NCI-H1694 (cell line): ENCODE measurements at places on chromosomes 6 and 20.

DNA sequence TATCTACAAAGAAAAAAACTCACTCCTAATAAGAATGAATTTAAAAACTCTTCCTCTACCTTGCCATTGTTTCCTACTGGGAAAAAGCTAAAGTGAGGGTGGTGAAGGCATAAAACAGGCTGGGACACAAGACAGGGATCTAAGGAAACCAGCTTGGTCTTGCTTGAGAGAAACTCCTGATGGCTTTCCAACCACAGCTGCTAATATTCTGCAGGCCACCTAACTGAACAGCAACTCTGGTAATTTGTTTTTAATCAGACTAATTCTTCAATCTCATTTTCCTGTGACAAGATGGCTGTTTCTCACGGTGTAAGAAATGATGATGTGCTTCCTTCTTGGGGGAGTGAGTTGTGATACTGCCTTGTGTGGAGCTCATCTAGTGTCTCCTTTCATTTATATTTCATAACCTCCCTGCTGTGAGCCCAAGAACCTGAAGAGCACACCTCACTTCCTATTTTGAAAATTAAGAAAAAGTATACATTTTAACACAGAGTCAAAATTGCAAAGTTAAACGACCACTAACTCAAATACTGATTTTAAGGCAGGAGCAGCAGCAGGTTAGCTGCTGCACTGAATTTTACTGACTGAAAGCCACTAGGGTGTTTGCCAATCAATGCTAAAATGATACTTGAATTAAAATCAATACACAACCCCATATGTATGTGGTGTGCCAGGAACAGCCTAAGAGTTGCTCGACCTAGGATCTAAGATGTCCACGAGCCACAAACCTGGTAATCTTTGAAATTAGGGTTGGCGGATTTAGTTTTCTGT is 58.0 kb downstream of the BACH2 start:
- DNase-seq = no peak

DNA sequence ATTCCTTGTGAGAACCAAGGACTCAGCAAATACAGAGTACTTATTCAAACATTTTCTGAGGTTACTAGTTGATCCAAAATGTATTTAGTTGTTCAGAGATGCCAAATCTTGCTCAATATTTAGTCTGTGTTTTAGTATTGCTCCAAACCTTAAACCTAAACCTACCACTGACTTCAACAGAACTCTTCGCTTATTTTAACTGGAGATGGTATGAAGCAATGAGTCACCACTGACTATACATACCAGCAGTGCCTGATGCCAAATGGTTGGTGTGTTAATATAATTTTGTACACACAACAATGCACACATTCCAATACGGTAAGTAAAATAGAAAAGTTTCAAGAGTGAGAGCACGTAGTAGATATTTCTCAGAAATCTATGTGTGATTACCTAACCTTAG is 1.9 kb upstream of the SPTLC3 start:
- DNase-seq = no peak

GRCh38 chr20:24949756-24950127 is 673 bp downstream of the CST7 start:
- no peak for DNase-seq

GRCh38 chr20:40464731-40465208 is 224.3 kb downstream of the MAFB start:
- DNase-seq = no peak

DNA sequence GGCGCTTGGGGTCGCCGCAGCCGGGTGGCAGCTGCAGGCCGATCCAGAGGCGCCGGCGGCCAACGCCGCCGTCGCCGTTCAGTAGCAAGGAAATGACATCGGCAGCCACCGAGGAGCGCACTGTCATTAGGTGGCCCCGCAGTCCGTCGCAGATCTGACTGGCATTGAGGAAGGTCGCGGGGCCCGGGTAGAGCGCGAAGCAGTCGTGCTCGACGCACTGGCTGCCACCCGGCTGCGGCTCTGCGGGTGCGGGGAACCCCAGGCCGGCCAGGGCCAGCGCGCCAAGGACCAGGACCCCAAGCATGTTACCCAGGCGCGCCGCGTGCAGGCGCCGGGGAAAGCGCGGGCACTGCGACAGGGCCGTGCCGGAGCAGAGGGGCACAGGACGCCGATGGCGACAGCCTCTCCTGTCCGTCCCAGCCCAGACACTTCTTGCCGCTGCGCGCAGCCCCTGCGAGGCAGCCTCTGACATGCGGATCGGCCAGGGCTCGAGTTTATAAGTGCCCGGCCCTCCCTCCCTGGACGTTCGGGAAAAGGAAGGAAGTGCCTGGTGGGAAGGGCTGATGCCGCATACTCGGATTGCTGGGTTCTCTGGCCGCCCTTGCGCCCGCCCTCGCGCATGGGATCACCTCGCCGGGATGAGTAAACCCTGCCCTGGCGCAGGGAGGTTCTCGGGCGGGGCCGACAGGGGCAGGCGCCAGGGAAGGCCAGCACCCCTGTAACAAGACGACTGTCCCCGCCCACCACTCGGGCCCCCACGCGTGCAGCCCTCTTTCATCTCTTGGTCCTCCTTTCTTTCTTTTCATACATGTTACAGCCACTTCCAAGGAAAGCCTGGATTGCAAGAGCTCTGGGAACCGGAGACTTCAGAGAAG is at the start of gene THBD:
Gene THBD (minus strand): TSS at position 472 of the 875 bp plus-strand sequence. CDS start 168 bp downstream, at position 304.
- DNase-seq = no peak

- DNase-seq = no peak
Observed at GRCh38 chr20:50393242-50393641, 116.9 kb upstream of the PTPN1 start.

DNA sequence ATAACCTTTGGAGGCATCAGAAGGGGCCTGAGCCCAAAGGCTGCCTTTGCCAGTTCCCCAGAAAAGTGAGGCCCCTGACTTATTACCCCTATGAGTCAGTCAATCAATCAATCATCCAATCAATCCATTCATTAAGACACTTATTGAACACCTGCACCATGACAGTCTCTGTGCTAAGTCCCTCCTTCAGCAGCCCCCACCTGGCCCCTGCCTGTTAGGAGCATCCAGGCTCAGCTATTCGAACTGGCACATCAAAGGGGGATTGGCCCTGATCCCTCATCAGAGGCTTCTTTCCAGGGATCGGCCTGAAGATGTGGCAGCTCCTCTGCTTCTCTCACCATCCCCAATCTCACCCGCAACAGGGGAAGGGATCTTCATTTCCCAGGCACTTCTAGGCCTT is 27.7 kb upstream of the VEGFA start:
- no peak for DNase-seq

- DNase-seq = no peak
Observed at GRCh38 chr20:64161356-64162238, 2.7 kb upstream of the MYT1 start.

GRCh38 chr6:158926414-158926813 is 73.6 kb downstream of the RSPH3 start:
- DNase-seq = no peak

DNA sequence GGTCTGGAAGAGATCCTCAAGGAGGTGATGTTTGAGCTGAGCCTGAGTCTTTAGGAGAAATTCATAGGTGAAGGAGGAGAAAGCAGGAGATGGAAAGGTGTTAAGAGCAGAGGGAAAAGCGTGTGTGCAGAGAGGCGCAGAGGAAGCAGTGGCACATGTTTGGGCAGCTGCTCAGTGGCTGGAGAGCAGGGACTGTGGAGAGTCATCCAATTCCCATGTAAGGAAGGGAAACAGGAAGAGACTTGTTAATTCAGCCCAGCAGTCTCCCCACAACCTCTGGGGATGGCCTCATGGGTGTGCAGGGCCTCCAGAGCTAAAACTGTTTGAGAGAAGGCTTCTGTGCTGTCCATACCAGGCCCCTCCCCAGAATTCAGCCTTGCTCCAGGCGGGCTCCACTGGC is 16.2 kb downstream of the AAR2 start:
- DNase-seq = no peak

DNA sequence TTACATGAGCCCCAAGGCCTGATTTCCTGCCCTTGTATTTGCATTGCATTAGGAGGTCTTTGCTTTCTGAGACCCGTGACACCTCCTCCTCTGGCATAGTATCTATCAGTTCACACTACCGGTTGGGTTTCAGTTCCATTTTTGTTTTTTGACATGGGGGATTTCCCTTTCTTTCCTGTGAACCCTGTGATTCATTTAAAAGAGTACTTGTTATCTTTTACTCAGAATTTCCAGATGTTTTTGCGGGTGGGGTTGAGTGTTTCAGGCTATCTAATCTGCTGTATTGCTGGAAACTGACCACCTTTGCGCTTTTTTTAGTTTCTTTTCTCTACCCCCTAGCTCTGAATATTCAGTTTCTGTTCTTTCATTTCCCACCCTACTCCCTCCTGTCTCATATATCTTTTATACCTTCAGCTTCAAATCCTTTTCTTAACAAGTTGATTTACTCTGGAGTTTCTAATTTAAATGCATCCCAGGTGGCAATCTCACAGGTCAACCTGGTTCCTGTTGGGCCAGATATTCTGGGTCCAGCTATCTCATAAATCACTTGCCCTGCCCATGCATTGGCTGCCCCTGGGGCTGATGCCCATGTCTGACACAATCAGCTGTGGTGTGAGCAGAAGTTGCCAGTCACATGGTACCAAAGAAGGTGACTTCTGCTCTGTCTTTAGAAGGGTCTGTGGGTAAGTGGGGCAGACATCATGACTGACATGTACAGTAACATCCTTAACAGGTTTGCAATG is 14.3 kb upstream of the NCOA3 start:
- no peak for DNase-seq

DNA sequence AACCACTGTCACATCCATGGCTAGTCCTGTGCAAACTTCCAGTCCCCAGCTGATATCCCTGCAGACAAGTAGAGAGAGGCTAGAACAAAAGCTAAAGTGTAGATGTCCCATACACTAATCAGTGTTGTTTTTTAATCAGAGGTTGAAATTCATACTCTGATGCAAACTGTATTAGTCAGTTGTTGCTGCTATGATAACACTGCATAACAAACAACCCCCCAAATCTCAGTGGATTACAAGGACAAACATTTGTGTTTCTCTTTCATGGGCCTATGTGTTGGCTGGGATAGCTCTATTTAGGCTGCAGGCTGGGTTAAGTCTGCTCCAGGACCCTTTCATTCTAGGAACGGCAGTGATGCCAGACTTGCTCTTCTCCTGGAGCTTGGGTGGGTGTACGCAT is 26.8 kb downstream of the BNIP5 start:
- DNase-seq = no peak

DNA sequence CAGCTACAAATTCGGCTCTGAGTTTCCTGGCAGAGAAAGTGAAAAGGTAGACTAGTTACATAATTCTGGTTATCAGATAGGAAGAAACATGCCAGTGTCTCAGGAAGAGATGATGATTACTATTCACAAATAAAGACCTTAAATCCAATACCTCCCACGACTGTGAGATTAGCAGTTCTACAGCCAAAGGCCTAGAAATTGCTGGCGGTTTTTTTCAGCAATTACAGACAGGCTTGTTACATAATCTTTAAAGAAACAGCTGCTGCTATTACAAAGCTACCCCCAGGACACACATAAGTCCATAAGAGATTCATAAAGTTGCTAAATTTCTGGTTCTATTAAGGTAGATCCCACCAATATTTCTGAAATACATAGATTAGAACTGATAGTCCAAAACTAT is 40.2 kb downstream of the PIGU start:
- DNase-seq = no peak

DNA sequence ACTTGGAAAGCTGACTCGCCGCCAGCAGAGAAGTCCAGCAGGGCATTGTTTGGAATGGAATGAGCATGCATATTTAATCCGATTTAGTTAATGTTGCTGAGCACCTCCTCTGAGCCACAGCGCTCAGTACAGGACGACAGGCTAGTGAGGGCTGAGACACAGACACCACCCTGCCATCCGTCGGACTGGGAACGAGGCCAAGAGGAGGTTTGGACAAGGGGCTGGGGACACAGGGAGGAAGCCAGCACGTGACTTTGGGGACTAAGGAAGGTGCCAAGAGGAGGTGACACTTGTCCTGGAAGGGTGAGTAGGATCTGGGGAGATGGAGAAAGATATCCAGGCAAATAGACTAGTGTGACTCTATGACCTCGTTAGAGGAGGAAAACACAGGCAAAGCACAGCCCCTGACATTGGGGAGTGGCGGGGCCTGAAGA is 152.5 kb upstream of the ECI2 start:
- no peak for DNase-seq

DNA sequence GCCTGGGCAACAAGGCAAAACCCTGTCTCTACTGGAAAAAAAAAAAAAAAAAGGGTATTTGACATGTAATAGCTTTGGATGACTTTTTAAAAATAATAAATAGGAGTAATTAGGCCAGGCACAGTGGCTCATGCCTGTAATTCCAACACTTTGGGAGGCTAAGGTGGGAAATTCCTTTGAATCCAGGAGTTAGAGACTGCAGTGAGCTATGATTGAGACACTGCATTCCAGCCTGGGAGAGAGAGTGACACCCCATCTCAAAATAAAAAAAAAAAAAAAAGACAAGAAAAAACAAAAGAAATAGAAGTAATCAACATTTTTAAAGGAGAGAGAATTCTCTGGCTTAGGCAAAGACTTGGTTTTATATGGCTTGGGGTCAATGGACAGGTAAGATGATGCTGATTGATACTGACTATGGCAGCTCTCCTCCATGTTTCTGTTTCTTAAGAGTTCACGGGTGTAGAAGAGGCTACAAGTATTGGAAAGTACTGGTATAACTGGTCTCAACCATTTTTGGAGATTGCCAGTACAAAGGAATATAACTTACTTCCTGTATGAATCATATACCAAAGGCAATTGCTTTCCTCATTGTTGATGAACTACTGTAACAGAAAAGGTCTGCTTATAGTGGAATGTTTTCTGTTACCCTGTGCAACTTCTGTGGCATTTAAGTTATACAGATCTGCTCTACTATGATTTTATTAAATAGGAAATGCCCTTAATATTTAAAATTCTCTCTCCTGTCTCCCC is 10.1 kb downstream of the MAP3K5 start:
- no peak for DNase-seq

- no peak for DNase-seq
Observed at GRCh38 chr6:80233958-80234357, 127.5 kb downstream of the BCKDHB start.

DNA sequence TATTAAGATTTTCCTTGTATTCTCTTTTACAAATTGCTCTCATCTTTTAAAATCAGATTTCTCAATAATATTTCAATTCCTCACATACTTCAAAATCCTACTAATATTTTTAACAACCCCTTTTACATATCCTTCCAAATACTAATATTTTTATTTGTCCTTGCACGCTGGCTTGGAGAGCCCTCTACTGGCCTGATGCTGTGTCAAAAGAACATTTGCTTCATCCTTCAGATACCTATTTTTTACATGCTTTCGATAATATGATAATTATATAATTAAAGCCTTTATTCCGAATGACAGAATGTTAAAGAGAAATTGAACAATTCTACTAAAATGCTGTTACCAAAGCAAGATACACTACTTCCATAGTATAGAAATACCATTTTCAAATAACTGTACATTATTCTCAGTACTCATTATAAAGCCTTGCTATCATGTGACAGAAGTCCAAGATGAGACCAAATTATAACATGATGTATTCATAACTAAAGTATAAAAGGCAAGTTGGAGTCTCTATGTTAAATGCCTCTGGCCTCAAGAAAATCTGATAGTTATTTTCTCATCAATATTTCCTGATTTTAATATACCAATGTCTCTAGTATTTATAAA is 39.0 kb upstream of the PLN start:
- no peak for DNase-seq

GRCh38 chr6:79079561-79080041 is 1.5 kb upstream of the PHIP start:
- DNase-seq = no peak

- no peak for DNase-seq
Observed at GRCh38 chr6:123520217-123520616, 116.5 kb downstream of the TRDN start.
